ENCODE measurements at places on chromosomes 1 and 21.

DNA sequence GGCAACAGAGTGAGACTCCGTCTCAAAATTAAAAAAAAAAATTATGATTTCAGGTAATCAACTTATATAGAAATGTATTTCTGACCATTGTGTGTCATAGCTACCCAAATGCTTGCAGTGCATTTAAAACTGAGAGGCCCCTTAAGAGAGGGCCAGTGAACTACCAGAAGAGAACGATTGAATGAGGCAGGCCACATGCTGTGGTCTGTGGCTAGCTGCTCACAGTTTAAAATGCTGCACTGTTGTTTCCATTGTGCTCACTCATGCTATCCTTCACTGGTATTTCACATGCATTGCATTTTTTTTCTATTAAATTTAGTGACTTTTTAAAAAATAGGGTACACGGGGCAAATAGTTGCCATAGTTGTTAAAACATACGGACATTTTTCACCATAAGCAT lies 26.0 kb downstream of the CHML start:
- no peak for DNase-seq

GRCh38 chr1:56179543-56179942 lies 399.8 kb downstream of the PLPP3 start:
- no peak for DNase-seq

DNA sequence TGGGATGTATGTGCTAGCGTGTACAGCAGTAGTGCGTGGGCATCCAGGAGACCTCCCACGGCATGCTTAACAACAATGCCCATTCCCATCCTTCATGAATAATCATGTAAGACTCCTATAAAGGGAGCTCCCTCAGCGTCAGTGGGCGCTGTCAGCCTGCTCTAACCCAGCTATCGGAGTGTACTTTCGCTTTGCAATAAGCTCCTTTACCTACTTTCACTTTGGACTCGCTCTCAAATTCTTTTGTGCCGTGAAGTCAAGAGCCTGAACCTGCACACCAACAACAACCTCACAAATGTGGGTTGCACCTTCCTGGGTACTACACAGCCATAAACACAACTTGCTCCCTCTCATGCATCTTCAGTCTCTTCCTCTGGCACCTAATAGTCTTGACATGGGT lies 114.8 kb upstream of the PAXBP1 start:
- peak; percentile 32 for DNase-seq

DNA sequence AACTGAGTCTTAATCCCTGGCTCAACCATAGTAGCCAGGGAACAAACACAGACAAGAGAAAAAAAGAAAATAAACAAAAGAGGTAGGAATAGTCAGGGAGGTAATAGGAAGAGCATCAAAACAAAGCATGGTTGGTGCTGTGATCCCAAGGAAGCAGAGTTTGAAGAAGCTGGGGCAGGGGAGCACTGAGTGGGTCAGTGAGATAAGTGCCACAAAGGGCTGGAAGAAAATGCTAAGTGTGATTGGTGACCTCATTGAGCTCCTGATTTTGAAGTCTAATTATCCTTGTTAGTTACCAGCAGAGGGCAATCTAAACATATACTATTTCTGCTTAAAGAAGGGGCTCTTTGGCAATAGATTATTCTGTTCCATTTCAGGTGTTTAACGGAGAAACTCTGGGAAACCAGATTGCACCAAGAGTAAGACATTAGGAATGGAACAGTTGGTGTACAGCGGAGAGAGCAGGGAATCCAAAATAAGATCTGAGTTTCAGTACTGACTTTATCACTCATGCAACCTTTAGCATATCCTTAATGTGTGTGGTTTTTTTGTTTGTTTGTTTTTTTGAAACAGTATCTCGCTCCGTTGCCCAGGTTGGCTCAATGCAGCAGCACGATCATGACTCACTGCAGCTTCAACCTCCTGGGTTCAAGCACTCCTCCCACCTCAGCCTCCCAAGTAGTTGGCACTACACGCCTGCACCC lies 30.7 kb upstream of the KIAA1614 start:
- peak; percentile 29 for DNase-seq

GRCh38 chr1:97245026-97245425 lies 523.4 kb downstream of the PTBP2 start:
- no peak for DNase-seq

- DNase-seq: no peak
These were observed 63.7 kb upstream of the ANGPTL1 start for GRCh38 chr1:178934546-178934945.

- no peak for DNase-seq
These were observed 7.0 kb upstream of the C1orf116 start for GRCh38 chr1:207039380-207040180.

DNA sequence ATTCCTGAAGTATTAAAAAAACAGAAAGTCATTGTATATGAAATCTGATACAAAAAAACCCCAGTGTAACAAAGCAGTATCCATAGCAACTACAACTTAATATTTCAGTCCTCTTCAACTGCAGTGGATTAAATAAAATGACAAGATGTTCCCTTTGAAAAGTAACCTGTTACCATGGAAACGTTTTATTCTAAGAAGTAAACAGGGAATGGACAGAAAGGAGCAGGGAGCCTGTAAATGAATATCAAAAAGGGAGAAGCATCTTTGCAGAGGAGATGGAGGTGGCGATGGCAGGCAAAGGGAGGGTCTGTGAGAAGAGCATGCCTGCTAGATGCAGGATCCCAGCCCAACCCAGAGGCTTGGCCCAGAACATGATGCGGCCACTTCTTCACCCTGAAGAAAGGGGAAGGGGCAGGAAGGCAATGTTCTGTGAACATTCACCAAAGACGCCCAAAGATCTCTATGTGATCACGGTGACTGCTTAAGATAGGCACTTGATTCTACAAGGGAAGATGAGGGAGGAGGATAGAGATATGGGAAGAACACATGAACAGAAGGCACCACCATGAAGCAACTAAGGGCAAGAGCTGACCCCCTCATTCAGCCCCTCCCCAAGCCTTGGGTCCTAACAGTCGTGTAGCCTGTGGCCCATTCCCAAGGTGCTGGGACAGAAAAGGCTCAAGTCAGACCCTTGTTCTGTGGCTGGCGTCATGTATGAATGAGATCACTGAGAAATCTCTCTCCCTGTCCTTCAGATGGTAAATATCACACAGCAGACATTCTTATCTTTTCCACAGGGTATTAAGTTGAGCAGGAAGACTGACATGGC lies 200.0 kb downstream of the SLC45A1 start:
- no peak for DNase-seq

DNA sequence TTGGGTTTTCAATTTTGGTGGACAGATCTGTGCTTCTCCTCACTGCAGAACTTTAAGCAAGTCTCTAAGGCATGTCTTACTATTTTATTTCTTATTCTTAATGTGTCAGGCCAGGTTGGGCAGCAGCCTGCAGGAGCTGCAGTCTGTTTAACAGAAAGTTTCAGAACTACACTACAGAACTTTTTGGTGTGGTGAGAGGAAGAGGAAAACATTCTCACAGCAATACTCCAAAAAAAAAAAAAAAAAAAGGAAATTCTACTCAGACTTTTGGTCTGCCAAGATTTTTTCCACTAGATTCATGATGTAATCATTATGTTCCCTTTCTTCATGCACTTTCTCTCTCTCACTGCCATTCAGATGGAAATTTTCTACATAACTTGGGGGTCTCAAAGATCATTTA lies 255.2 kb downstream of the COL11A1 start:
- no peak for DNase-seq

GRCh38 chr1:96723377-96723776 lies 1.8 kb downstream of the PTBP2 start:
- peak; percentile 7 for DNase-seq

DNA sequence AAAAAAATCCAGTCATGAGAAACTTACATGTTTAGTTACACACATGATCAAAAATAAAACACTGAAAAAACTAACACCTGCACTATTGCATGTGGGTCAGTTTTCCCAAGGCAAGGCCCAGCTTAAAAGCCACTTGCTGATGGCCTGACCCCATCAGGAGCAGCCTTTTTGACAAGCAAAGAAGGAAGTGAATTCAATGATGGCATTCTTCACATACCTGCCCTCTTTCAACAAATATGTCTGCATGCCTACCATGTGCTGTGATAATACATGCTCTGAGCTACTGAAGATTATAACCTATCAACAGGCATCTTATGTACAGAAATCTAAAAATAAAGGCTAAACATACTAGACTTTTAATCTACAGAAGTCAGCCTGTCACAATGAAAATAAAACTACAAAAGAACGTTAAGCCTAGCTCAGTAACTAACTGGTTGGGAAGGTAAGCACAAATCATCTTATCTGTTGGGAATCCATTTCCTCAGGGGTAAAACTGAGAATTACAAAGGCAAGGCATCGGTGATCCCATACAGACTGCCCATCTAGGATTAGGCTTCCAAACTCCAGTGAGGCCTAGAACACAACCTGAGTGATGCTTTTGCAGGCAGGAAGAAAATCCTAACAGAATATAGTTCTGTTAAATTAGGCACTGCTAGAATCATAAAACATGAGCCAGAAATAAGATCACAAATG lies 14.5 kb downstream of the SORT1 start:
- DNase-seq: no peak

- peak; percentile 53 for DNase-seq
These were observed 36.0 kb upstream of the IL19 start for GRCh38 chr1:206734499-206735142.

DNA sequence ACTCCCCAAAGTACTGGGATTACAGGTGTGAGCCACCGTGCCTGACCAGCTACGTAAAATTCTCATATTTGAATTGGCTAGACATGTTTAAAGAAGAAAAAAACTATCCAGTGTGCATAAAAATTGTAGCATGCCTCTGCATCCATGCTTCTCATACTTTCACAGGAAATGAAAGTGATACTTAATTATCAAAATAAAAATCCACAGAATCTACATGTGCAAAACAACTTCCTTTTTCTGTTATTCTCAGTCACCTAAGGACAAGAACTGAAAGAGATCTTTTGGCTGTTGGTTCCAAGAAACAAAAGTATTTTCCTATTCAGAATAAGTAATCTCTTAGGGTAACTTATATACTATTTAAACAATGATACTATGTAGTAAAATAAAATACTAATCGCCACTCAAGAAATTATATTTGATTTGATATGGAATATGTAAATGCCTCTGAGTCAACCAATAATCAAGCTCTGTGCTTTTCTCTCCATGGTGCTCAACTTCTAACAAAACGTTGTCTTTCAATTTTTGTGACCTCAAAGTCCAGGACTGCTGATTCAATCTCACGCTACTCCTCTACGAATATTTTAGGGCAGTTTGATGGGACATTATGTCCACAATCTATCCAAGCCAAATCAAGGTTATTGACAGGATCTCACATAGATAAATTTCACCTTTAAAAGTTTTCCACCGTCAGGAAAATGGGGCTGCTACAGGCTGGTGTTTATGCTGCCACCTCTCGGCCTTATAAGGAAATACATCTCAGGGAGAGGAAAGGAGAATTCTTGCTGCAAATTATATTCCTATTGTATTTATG lies 102.7 kb downstream of the ZNF281 start:
- peak; percentile 56 for DNase-seq

GRCh38 chr1:24018611-24019580 lies 38.8 kb upstream of the SRSF10 start:
- peak; percentile 99 for DNase-seq

GRCh38 chr1:145720878-145721671 lies 1.8 kb downstream of the CD160 start:
- peak; percentile 60 for DNase-seq

- peak; percentile 39 for DNase-seq
These were observed 50.8 kb downstream of the TOMM20 start for GRCh38 chr1:235077571-235078479.

DNA sequence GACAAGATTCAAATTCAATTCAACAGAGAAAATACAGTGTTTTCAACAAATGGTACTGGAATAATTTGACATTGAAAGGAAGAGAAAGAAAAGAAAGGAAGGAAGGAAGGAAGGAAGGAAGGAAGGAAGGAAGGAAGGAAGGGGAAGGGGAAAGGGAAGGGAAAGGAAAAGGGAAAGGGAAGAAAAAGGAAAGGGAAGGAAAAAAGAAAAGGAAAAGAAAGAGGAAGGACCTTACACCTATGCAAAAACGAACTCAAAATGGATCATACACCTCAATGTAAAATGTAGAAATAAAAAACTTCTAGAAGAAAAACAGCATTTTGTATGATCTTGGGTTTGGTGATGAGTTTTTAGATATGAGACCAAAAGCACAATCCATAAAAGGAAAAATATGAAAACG lies 19.9 kb upstream of the NMNAT2 start:
- DNase-seq: no peak

GRCh38 chr1:27292106-27292505 lies 29.9 kb upstream of the TMEM222 start:
- DNase-seq: peak; percentile 37

- no peak for DNase-seq
These were observed 1083.1 kb downstream of the PLA2G4A start for GRCh38 chr1:187911820-187912219.

DNA sequence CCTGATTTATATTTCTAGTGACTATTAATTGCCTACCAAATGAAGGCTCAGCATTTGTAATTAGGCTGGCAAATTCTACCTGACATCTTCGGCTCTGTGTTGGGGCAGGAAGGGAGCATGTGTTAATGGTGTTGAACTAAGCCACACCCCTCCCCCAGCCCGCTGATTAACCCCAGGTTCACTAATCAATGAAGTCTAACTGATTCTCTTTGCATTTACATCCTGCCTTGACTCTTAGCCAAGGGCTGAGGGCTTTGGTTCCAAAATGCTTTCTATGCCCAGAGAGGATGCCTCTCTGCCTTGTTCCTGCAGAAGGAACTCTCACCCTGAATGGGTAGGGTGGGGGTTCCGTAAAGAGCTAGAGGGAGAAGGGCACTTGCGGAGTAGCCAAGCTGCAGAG lies 393.1 kb downstream of the CAMTA1 start:
- DNase-seq: no peak

GRCh38 chr1:54395281-54395934 lies 10.8 kb downstream of the SSBP3 start:
- no peak for DNase-seq

DNA sequence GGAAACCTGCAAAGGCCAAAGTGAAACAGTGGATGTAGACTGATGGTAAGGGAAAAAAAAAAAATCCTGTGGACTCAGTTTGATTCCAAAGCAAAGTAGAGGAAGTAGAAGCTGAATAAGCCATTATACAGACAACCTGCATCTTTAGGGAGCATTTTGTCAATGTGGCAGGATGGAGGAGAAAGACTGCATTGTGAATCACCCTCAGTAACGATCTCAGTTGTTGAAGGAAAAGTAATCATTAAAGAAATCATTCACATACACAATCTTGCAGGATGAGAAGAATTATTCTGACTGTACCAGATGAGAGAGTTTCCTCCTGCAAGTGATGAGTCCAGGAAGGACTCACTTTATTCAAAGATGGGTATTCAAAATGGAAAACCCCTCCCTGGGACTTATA lies 45.1 kb upstream of the TRIM67 start:
- no peak for DNase-seq

DNA sequence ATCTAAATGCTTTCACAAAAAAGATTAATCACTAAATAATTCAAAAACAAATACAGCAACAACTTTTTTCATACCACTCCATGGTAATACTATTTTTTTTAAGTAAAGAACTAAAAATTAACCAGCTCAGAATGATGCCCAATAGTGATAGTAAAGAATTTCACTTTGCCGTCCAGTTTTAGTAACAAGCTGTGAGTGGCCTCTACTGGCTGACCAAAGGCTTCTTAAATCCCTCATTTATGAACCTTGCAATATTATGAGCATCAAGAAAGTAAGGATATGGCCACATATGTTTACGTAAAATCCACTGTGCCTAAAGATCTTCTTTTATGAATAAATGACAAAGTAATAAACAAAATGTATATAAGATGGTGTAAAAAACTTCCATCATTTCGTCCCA lies 108.6 kb downstream of the GPATCH2 start:
- no peak for DNase-seq
